AG04449 (cell line): ENCODE measurements at places on chromosomes 11 and 22.

GRCh38 chr11:9462172-9462799 lies 1.5 kb downstream of the ZNF143 start:
- no peak for DNase-seq

GRCh38 chr22:30947173-30947815 lies 21.3 kb downstream of the MORC2 start:
- DNase-seq: no peak

GRCh38 chr22:30277547-30278344 lies 11.1 kb upstream of the OSM start:
- DNase-seq: no peak

- DNase-seq: no peak
These were observed 3.5 kb upstream of the OR56A3 start for GRCh38 chr11:5938603-5938965.

GRCh38 chr11:116611998-116612620 lies 160.7 kb downstream of the BUD13 start:
- DNase-seq: no peak

DNA sequence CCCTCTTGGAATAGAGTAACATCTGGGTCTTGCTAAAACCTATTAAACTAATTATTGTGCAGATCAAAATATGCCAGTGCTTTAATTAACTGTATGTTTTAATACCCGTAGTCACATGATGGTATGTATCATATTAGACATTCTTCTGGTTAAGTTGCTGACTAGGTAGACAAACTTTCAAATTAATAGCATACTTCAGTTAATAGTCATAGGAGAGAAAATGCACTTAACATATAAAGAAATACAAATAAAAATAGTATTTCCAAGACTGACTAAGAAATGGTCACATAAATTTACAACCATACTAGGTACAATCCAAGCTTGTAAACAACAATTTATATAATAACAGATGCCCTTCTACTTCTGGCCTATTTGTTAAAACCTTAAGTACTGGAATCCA lies 7.6 kb upstream of the EXPH5 start:
- no peak for DNase-seq

- DNase-seq: peak; percentile 54
These were observed 161.0 kb upstream of the SORL1-AS1 start for GRCh38 chr11:121613724-121614123.
